ENCODE measurements at places on chromosomes 3 and 15. TPM values are rescaled to one million over a fixed set of nuclear protein-coding genes. Genes with fewer than 3 reads are reported as not detected.

Gene NGLY1
- total RNA-seq: 16.2 TPM

Gene XIRP1
- not detected for total RNA-seq

Gene ATP2B2
- total RNA-seq: not detected

Gene TNFSF10
- total RNA-seq: 37.7 TPM

Gene DCP1A
- 6.5 TPM for total RNA-seq

Gene EXD1
- not detected for total RNA-seq

Gene ROPN1
- not detected for total RNA-seq

Gene TMEM158
- total RNA-seq: 8.8 TPM

Gene MESP2
- 0.42 TPM for total RNA-seq

Gene CCNDBP1
- 48.9 TPM for total RNA-seq

Gene SEMA6D
- total RNA-seq: 0.49 TPM

Gene GRK7
- total RNA-seq: 0.07 TPM

Gene C3orf62
- 2.7 TPM for total RNA-seq

Gene CPNE9
- total RNA-seq: not detected

Gene LTK
- 0.35 TPM for total RNA-seq

Gene SEMA3F
- 183 TPM for total RNA-seq

Gene MAGI1
- total RNA-seq: 4.3 TPM

Gene TMC3
- total RNA-seq: not detected

Gene VPS39
- total RNA-seq: 24.8 TPM

Gene ULK3
- 25.1 TPM for total RNA-seq

All from airway epithelial cell (primary cell).